ENCODE measurements at places on chromosomes 2 and 18.

DNA sequence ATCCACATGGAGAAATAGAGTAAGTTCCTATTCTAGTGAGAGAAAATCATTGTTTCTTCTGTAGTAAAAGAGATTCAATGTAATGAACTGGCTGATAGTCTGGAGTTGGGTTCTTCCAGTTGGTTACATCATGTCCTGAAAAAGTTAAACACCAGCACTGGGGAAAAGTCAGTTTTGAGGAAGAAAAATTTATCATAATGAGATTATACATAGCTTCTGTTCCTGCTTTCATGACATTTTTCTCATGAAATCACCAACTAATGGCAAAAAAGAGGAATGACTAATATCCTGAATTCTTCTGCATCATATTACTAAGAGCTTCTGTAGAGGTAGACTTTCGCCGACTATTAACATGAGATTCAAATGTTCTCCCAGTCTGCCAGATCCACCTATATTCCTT, 69.2 kb upstream of the SLC9A2 start:
- no peak for DNase-seq

GRCh38 chr2:164314148-164314547, 307.1 kb downstream of the GRB14 start:
- DNase-seq: no peak

GRCh38 chr2:176493226-176493825, 224.1 kb downstream of the MTX2 start:
- DNase-seq: no peak

DNA sequence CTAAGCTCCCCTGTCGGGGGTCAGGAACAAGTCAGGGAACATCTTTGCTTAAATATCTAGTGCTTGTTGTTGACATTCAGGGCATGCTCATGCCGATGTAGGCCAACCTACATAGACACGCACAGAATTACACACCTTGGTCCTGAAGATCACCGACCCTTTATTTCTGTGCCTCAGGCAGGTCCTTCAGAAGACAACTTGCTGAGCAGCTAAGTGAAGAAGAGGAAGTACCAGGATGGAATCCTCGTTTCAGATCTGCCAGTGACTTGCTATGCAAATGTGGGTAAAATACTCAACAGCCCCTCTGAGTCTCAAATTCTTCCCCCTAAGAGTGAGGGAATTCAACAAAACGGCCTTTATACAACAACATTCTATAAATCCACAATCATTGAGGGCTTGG, 494.7 kb downstream of the BCL11A start:
- no peak for DNase-seq

GRCh38 chr2:44549856-44550255, 188.1 kb downstream of the CAMKMT start:
- no peak for DNase-seq

- no peak for DNase-seq
Observed at GRCh38 chr2:41334159-41334558, 713.7 kb upstream of the PKDCC start.

- DNase-seq: no peak
Observed at GRCh38 chr18:45589356-45590035, 25.8 kb upstream of the SLC14A2 start.

DNA sequence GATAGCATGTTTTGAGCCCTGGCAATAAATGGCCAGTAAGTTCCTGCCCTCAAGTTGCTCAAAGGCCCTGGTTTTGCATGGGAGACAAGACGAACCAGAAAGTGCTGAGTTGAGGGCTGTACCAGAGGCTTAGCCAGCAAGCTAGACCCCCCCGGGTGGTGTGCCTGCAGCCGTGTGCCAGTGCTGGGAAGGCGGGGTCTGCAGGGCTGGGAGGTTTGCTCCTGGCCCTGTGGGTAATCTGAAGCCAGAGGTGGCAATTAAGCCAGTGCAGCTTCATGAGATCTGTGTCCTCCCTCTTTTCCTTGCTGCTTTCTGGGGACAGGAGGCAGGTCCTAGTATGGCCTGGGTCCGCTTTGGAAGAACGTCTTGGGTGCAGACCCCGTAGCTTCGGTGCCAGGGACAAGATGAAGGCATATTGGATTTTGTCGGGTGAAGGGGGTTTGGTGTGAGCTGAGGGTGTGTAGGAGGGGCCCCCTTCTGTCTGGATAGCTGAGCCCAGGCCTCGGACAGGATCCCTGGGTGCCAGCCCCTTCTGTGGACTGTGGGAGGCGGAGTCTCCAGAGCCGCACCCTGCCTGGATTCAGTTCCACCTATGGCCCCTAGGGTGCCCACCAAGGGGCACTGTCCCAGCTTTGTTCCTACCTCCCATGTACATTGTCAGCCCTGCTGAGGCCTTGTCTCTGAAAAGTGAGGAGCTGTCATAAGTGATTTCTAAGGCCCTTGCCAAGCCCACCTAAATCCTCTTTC, 15.6 kb downstream of the ATOH8 start:
- no peak for DNase-seq

GRCh38 chr2:140269000-140269399, 1488.8 kb upstream of the NXPH2 start:
- no peak for DNase-seq

- DNase-seq: peak; percentile 24
Observed at GRCh38 chr18:3604498-3605408, 154.8 kb downstream of the TGIF1 start.

DNA sequence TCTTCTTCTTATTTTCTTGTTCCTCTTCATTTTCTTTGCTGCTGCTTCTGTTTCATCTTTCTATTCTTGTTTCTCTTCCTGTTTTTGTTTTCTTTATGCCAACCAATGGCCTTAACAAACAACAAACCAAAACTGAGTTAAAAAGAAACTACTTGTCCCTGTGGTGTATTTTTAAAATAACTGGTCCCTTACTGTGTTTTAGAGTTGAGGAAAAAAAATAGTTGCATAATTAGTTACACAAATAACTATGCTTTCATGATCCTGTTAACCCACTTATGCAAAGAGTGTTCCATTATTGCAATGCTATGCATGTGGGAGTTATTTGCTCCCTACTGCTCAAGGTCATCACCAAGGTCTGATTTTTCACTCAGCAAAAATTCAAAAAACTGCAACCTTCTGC, 39.5 kb upstream of the IMP4 start:
- DNase-seq: no peak

- DNase-seq: no peak
Observed at GRCh38 chr18:30088238-30089015, 954.1 kb downstream of the DSC3 start.

- DNase-seq: no peak
Observed at GRCh38 chr2:237556773-237557632, 9.4 kb upstream of the PRLH start.

- no peak for DNase-seq
Observed at GRCh38 chr18:13496691-13497281, 229.6 kb downstream of the FAM210A start.

DNA sequence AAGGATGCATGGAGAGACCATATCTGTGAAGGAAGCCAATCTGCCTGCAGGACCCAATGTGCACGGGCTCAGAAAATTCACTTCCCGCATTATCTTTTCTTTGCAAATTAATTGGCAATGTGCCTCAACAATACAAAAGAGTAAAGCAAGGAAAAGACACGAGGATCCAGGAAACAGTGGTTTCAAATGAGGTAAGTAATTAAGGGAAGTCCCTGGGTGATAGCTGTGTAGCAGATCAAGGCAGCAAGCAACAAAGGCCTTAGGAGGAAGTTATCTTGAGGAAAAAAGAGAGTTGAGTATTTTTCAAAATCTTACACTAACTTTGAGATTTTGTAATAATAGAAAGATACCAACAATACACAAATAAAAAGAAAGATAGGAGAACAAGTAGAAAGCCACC, 44.3 kb upstream of the TGIF1 start:
- DNase-seq: no peak

- DNase-seq: no peak
Observed at GRCh38 chr2:197159661-197160211, 150.8 kb downstream of the ANKRD44 start.

DNA sequence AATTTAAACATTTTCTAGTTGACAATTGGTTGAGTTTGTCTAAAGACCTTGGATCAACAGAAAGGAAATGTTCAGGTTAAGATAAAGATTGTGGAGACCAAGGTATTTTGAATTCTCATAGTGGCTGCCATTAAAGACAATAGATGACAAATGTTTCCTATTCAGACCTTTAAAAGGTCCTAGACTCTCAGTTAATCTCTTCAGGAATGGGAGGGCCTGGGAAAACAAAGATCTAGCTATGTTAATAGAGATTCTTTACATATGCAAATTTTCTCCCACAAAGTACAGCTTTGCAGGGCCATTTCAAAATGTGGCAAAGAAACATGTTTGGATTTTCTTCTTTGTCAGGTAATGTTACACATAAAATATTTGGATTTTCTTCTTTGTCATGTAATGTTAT, 403.9 kb downstream of the SPAG16 start:
- no peak for DNase-seq

DNA sequence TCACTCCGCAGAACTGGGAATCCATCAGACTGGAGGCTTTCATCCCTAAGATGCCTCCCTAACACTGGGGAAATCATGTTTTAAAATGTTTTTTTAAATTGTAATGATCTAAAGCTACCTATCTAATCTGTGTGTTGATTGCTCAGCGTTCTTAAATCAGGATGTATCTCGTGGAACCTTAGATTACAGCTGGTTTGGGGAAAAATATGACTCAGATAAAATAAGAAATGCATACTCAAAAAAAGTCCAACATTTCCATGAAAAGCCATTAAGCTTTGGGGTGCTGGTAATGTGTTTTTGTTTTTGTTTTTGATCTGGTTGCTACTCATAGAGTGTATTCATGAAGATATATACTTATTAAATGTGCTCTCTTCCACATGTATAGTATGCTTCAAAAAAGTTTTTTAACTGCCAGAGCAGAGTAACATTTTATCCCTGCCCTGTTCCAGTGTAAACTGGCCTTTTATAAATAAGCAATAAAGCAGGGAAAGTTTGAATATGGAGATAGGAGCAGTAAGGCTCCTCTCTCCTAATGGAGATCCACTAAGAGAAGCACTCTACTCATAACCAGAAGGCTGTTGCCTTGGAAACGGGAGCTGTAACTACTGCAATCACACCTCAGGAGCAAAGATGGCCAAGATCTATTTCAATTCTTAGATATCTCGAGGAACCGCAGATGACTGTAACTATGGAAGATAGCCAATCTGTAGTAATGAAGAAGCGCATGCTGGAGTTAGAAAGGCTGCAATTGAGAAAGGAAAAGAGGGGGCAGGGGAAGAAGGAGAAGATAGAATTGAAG, 41.6 kb downstream of the ANKRD44 start:
- no peak for DNase-seq

DNA sequence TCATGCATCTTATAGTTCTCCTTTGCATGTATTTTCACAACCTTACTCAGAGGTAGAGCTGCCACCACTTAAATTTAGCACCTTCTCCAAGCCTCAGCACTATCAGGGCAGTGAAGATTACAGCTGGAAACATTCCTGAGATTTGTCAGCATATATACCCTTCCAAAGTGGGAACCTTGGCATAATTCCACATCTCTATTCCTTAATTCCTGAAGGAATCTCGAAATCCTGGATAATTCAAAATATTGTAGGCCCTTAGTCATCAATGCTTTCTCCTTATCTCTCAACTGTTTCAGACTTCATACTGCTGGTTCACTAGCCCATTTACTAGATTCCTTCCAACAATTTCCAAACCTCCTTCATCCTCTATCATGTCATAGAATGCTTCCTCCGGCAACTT, 87.4 kb downstream of the ITSN2 start:
- DNase-seq: no peak

DNA sequence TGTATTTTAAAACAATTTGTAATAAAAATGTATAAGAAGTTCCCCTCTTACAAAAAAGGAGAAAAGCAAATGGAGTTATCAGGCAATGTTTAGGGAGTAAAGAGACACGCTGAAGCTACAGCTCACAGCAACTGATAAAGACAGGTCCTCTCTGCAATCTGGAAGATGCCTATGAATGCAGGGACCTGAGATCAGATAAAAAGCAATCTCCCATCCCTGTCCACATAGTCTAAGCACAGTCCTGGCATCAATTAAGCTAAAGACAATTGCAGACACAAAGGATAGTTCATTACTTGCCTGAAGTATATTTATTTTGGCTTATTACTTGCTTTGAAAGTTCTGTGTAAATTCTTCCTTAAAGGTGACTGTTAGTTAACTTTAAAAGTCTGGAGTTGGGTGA, 5.0 kb downstream of the EIF2AK3 start:
- DNase-seq: no peak

GRCh38 chr2:227579791-227580190, 18.9 kb upstream of the SCYGR2 start:
- no peak for DNase-seq

DNA sequence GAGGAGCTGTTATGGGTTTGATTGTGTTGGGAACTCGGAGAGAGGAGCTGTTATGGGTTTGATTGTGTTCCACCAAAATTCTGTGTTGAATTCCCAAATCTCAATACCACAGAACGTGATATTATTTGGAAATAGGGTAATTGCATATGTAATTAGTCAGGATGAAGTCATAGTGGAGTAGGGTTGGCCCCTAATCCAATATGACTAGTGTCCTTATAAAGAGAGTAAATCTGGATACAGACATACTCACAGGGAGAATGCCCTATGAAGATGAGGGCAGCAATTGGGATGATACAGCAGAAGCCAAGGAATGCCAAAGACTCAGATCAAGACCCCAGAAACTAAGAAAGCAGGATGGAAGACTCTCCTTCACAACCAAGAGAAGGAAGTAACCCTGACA, 1023.2 kb upstream of the ZEB2 start:
- DNase-seq: no peak

DNA sequence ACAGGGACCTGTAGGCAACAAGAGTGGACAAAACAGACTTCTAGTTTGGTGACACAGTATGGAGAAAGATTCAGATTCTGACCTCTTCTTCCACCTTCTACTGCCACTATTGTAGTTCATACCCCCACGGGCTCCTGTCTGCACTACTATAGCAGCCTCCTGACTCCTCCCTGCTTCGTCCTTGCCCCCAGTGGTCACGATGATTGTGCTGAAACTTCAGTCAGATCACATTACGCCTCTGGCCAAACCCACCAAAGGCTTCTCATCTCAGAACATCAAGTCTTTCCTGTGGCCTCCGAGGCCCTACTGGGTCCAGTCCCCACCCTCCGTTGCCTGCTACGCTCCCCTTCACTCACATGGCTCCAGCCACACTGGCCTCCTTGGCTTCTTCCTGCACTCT, 147.6 kb downstream of the CYP26B1 start:
- no peak for DNase-seq

DNA sequence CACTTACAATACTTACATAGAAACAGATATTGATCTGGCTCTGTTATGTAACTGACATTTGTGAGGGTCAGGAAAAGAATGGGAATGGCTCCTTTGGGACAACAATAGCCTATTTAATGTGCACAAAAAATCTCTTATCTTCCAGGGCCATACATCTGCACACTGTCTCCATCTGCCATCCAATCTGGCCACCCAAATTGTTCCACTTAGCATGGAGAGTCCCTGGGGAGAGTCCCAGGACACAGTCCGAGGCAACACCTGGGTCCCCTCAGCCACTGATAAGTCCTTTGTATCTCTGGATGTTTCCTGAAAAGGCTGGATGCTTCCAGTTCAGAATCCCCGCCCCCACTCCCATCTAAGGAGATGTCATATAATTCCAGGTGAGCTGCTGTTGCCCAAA, 274.2 kb upstream of the NCKAP5 start:
- DNase-seq: no peak
